Cardiac muscle cell (in vitro differentiated cells and primary cell): ENCODE measurements at places on chromosomes 7 and 10.

DNA sequence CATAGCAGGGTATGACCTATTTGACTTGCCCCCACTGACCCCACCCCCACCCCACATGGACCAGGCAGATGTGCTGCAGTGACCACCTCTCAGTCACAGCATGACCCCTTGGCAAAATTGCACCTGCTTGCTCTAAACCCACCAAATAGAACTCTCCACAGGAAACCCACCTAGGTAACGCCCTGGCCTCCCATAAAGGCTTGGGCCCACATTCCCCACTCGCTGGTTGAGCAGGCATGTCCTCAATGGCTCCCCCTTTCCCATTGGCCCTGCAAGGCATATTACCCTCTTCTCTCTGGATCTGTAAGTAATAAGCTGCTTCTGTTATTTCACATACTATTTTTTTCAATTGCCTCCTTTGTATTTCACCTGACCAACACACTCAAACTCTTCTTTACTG is 2.7 kb downstream of the IFIT1 start:
- no peak for DNase-seq

DNA sequence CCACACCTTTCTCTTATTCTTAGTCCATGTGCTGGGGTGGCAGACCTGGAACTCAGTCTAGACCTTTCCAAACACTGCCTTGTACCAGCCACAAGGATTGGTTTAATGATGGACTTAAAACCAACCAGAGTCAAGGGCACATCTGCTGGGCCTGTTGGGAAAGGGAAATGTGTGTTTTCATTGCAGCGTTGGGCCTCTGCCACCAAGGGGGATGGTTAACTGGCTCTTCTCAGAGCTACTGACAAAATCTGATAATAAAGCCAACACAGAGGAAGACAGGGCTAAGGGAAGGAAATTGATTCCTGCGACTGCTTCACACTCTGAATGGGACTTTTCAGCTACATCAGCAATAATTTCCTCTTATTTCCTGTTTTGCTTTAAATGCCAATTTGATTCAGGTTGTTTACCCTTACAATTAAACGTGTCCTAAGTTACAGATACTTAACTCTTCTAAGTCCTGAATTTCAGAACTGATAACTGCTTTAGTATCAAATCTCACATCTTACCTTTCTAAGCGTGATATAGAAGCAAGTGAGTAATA is 68.4 kb upstream of the MALRD1 start:
- DNase-seq = no peak

DNA sequence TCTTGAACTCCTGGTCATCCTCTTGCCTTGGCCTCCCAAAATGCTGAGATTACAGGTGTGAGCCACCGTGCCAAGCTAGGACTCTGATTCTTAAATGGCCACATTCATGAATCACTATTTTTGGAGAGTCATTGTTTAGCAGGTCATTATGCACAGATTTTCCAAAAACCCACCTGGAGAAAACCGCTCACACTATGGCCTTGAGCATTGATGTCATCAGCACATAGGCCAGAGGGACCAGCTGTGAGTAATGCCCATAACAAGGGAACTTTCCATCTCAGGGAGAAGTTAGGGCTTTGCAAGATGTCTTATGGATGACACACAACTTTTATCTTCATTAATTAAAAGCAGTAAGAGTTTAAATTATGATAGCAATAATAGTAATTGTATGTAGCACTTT is 86.4 kb upstream of the KIF5B start:
- no peak for DNase-seq

DNA sequence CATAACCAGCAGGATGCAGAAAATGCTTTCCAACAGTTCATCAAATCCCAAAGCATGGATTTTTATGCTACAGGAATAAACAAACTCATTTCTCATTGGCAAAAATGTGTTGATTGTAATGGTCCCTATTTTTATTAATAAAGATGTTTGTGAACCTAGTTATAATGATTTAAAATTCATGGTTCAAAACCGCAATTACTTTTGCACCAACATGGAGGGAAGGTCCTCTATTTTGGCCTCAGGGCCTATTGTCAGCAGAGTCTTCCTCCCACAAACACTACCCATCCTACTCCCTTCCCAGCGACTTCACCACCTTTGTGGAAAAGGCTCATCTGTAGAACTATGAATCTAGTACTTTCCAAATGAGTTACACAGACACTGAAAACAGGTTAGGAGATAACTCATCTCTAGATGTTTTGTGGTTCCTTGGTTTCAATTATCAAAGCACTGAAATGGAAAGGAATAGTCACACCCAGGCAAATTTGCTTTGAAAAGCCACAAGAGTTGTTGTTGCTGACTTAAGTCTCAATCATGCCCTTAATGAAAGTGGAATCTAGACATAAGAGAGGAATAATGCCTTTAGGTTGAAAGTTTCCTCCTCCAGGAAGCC is 59.4 kb upstream of the FRMD4A start:
- DNase-seq = no peak

DNA sequence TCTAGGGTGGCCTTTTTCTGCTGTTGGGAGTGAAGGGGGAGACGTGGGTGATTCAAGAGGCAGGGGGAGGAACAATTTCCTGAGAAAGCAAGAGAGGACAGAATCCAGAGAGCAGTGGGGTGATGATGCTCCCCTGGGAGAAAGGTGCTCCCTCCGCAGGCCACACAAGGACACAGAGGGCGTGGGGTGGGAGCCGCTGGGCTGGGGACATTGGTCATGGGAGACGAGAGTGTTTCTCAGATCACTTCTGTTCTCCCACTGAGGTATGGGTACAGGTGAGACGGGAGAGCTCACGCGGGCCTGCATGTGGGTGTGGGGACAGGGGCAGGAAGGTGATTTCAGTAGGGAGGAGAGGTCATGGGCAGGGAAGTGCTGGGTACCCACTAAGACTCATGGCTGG is 259.5 kb upstream of the CTBP2 start:
- no peak for DNase-seq

DNA sequence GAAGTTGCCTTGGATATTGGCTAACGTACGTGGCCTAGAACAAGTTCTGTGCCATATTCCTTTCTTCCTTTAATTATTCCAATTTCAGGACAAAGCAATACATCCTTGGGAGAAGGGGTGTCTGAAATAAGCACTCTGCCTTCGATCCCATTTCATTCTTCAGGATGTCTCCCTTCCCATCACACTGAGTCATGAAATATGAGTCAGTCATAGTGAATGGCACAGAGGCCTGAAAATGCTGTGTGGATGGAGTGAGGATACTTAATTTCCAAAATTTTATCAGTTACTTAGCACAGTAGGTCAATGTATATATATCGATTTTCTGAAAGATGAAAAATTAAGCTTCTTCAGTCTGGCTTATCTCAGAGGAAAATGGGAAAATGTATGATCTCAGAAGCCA is 19.5 kb downstream of the EVX1 start:
- DNase-seq = no peak

DNA sequence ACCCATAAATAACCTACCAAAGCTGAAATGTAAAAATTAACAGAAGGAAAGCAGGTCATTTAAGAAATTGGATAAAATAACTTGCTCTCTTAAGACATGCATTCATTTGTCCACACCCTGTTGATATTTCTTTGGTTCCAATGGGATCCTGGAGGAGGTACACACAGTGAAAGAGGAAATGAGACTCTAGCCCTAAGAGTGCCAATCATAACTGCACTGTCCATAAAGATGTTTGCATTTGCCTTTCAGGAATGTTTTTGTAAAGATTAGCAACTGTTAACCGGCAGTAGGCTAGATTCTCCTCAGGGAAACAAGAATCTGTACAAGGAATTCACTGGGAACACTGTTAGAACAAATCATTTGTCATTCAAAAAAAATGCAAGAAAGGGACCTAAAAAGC is 61.0 kb downstream of the MEOX2 start:
- DNase-seq = no peak

- no peak for DNase-seq
Measured at GRCh38 chr7:91239171-91239604, 25.0 kb upstream of the FZD1 start.

DNA sequence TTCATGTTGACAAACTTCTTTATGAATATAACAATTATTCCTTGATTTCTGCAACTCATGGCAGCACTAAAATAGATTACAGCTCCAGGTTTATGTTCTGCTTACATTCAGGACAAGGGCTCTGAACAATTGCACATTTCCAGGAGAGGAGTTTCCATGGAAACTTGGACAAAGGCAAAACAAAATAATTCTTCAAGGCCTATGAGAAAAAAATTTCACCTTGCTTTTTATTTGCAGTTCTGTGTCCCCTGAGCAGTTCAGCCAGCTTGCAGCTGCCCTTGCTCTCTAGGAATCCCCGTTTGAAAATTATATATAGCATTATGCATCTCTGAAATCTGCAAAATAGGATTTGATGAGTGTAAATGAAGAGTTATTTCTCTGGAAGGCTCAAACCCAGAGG is 71.7 kb downstream of the ARL4A start:
- no peak for DNase-seq

DNA sequence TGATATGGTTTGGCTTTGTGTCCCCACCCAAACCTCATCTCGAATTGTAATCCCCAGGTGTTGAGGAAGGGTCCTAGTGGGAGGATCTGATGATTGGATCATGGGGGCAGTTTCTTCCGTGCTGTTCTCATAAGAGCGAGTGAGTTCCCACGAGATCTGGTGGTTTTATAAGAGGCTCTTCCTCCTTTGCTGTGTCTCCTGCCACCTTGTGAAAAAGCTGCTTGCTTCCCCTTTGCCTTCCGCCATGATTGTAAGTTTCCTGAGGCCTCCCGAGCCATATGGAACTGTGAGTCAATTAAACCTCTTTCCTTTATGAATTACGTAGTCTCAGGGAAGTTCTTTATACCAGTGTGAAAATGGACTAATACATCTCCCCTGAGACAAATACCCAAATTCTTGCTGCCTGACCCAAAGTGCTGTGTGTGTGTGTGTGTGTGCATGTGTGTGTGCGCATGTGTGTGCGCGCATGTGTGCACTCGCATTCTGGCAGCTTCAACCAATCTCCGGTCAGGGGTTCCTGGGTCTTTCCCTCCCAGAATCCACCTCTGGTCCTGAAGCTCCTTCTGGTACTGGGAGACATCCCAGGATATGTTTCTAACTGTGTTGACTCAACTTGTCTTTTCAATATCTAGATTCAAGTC is 98.1 kb upstream of the LRRC4 start:
- DNase-seq = no peak

DNA sequence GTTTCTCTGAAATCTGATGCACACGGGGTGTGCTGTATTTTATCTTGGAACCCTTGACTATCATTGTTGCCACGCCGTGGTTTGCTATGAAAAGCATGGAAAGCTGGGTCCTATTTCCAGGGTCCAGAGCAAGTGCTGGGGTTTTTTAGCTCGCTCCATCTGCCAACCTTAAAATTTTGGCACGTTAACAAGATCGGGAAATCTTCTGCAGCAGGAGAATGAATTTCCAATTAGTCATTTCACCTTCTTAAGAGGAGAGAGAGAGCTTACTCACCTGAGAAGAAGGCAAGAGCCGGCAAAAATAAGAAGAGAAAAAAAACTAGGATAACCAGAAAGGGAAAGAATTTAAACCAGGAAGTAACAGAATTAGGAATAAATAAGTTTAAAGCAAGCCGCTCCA is 223.6 kb upstream of the CELF2 start:
- DNase-seq = no peak

GRCh38 chr10:13308096-13308495 is 8.2 kb upstream of the PHYH start:
- DNase-seq = no peak

DNA sequence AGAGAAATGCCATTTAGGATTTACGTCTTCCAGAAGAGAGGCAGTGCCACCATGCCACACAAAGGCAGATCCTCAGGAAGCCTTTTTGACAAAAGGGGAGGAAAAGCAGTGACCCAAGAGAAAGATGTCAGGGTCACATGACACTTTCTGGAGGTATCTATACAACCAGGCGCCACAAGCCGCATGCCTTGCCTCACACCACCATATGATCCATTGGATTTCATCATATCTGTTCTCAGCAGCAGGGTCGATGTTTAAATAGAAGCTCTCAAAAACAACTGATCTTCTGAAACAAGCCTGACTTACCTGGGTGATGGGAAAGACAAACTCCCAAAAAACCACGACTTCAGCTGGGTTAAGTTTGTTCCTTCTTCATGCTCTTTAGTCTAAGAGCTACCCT is 52.5 kb upstream of the UNC5B start:
- no peak for DNase-seq

DNA sequence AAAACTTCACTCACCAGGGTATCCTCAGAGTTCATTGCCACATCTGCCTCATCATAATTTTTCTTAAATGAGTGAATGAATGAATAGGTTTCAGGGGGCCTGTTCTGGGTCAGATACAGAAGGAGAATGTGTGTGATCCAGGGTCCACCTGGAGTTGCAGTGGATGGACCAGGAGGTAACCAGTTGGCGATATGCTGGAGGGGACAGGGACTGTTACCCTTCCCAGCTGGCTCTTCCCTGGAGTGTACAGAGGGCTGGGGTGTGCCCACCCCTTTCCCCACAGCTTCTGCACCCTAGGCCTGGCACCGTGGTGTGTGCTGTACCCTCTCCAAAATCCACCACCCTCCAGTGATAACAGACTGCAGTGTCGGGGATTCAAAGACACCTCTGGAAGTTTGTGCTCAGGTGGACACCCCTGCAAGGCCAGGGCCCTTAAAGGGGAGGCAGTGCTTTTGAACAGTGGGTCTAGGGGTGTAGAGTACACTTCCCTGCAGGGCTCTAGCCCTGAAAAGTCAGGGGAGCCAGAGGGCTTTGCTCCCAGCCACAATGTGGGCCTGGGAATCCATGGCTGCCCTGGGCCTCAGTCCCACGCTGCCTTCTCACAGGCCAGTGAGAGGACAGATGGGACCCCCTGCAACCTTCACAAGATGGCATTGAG is 134.4 kb upstream of the UNC5B start:
- DNase-seq = no peak

GRCh38 chr7:3282457-3282856 is 18.6 kb upstream of the SDK1 start:
- DNase-seq = no peak
